Activated naive CD4-positive, alpha-beta T cell treated with Interleukin-2 at 50 U/mL for 16 hours (primary cell): ENCODE measurements at places on chromosomes 11 and 22.

DNA sequence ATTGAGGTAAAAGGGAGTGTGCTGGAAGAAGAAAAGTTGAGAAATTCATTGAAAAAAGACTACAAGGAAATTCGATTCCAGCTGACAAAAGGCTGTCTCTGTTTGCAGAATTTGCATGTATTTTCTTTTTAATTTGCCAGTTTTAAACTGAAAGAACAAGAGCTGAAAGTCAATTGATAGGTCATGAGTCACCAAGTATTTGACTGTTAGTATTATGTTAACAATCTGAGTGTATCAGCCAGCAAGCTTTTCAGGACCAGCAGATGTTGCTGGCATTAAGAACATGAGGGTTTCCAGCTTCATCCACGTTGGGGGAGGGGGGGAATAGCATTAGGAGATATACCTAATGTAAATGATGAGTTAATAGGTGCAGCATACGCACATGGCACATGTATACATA lies 726.7 kb downstream of the METTL15 start:
- DNase-seq = no peak

DNA sequence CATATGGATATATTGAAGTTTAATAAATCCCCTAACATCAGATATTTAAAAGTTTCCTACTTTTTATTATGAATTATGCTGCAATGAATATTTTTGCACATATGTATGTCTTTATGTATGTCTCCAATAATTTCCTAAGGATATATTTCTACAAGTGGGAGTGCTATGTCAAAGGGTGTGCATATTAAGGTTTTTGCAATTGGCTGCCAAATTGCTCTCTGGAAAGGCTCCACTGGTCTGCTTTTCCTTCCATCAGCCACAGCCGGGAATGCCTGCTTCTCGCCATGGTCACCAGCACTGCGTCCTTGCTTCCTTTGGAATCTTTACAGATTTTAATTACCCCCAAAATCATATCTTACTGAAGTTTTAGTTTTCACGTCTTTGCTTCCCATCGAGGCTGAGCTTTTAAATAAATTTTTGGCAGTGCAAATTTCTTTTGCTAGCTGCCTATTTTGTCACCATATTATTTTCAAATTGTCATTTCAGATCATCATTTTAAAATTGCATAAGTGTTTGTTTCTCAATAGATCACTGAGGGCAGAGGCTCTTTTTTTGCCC lies 221.7 kb downstream of the SNX19 start:
- DNase-seq = no peak

DNA sequence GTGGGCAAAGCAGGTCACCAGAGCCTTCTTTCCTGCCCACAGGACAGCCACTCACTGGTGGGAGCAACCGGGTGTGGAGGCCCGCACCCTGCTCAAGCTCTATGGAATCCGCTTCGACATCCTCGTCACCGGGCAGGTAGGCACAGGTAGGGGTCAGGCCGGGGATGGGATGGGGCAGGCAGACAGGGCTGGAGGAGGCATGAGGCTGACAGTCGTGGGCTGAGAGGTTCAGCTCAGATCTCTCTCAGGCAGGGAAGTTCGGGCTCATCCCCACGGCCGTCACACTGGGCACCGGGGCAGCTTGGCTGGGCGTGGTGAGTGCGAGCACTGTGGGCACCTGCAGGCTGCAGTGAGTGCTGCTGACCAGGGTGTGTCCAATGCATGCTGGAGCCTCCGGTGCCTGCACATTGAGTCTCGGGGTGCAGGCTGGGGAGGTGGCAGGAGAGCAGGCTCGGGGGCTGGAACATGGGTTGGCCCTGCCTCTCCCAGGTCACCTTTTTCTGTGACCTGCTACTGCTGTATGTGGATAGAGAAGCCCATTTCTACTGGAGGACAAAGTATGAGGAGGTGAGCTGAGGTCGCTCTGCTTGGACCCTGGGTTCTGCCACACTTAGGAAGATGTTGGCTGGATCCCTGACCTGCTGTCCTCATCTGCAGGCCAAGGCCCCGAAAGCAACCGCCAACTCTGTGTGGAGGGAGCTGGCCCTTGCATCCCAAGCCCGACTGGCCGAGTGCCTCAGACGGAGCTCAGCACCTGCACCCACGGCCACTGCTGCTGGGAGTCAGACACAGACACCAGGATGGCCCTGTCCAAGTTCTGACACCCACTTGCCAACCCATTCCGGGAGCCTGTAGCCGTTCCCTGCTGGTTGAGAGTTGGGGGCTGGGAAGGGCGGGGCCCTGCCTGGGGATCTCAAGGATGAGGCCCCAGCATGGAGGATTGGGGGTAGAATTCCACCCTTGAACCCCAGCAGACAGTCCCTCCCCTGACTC lies 6.3 kb downstream of the SLC7A4 start:
- DNase-seq = no peak

- DNase-seq = no peak
These were observed 121.6 kb downstream of the CASP12 start for GRCh38 chr11:104776501-104777170.

GRCh38 chr22:19448739-19449421 lies 1.4 kb upstream of the C22orf39 start:
- DNase-seq = peak; percentile 49

- no peak for DNase-seq
These were observed 34.7 kb downstream of the OPCML start for GRCh38 chr11:133497477-133498140.

GRCh38 chr22:26887456-26887855 lies 230.1 kb downstream of the MIAT start:
- DNase-seq = no peak

DNA sequence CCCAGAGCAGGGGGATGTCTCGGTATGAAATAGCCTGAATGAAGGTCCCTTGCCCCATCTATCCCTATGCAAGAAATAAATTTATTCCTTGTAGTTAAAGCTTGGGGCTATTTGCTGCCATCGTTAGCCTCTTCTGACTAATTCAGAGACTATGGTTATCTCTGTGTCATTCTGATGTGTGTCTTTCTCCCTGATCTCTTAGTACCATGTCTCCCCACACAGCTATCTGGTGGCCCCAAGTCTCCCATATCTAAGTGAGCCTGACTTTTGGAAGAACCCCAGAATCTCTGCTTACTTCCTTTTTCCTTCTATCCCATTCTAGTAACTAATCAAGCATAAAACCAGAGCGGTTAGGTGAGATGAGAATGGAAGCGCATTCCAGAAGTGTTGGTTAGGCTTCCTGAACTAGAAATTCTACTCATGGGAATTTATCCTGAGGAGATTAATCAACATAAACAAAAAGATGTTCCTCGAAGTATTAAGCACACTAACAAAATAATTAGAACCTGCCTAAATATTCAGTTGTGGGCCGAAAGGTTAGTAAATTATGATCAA lies 71.4 kb upstream of the BMAL1 start:
- DNase-seq = no peak

- no peak for DNase-seq
These were observed 85.3 kb upstream of the MYO18B start for GRCh38 chr22:25656724-25657123.

- DNase-seq = no peak
These were observed 97.7 kb upstream of the PARVA start for GRCh38 chr11:12279672-12280108.

- no peak for DNase-seq
These were observed 158.6 kb downstream of the KIRREL3 start for GRCh38 chr11:126841999-126842398.

DNA sequence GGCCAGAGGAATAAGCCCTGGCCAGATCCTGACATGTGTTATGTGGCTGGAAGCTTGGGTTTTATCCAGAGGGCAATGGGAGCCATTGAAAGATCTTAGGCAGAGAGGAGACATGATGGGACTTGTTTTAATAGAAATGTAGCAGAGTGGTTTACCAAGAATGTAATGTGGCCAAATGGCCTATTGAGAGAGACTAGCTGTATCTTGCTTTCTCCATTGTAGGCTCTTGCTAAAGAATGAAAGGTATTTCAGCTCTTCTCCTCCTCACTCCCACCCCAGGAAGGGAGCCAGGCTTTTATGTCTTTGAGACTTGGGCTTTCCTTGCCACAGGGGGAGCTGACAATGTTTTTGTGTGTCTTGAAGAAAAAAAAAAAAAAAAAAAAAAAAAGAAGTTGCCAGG lies 82.3 kb downstream of the TRIM29 start:
- DNase-seq = no peak

GRCh38 chr11:69930081-69931059 lies 111.2 kb upstream of the FGF3 start:
- no peak for DNase-seq

DNA sequence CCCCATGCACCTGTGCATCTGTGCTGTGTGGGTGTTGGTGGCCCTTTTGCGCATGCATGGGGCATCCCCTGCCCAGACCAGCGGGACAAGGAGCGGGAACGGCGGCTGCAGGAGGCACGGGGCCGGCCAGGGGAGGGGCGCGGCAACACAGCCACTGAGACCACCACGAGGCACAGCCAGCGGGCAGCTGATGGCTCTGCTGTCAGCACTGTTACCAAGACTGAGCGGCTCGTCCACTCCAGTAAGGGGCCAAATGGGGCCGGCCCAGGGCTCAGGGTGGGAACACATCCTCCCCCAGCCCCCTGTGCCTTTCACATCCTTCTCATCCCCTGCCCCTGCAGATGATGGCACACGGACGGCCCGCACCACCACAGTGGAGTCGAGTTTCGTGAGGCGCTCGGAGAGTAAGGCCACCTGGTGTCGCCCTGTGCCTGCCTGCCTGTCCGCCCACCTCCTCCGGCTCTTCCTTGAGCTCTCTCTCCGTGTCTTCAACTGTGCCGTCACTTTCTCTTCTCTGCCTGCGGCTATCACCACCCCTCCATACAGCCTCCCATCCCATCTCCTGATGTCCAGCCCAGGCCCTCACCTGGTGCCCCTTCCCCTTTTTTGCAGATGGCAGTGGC lies 10.6 kb downstream of the SELENOM start:
- no peak for DNase-seq

DNA sequence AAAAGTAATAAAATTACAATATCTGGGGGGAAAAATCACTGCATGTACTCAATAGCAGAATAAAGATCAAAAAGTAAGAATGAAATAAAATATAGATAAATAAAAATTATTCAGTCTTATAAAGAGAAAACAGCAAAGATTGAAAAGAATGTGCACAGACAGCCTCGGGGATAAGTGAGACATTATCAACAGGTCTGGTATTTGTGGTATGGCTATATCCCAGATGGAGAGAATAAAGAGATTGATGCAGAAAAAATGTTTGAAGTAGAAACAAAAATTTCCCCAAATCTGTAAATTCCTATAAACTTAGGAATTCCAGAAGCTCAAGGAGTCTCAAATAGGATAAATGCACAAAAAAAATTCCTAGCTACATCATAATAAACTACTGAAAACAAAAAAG lies 74.5 kb upstream of the LUZP2 start:
- DNase-seq = no peak

DNA sequence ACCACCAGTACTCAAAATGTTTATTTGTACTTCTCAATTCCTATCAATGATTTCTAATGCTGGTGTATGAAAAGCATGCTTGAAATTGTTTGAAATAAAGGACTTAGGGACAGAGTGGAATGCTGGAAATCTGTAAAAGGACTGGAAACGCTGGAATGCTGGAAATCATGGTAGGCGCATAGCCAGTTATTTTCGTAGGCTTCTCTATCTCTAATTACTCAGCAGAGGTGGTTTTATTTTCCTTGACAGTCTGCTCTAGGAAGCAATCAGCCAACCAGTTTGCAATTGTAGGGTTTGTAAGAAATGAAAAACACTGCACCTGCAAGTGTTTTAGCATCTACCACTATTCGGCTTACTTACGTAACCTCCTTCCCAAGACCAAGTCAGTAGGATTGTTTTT lies 788 bp downstream of the LIN7C start:
- no peak for DNase-seq

- no peak for DNase-seq
These were observed 48.8 kb upstream of the RTL6 start for GRCh38 chr22:44546686-44547310.

- no peak for DNase-seq
These were observed 3.7 kb upstream of the SIK2 start for GRCh38 chr11:111598559-111598958.

- no peak for DNase-seq
These were observed 66.2 kb downstream of the SC5D start for GRCh38 chr11:121358760-121359159.

DNA sequence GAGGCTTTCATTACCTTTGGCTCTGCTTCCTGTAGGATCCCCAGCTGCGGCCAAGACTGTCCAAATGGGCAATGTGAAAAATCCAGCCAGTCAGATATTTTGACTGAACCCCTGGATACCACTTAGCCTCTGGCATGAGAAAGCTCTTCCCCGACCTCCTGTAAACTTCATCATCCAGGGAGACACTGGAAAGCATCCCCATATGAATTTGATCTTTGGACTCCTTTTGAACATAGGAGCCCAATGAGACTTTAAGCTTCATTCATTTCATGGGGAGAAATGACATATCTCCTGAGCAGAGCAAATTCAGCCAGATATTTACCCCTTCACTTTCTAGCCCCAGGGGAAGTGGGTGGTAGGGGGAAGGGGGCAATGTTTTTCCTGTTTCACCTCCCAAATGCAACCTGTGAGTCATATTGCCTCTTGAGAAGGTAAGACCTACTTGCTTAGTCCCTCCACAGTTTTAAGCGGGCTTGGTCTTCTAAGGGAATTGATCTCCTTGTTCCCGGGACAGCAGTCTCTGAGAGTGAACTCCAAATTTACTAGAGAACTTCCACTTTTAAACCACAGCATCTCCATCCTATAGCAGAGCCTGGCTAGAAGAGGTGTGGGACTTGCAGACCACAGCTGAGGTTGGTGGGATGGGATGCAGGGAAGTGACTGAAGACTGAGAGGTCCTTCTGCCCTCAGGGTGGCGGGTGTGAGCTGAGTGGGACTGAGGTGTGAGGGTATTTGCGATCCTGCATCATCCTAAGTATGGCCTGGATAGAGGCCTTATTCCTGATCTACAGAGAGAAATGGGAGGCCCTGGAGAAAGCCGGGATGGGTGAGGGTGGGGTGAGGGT lies 20.3 kb upstream of the POU2AF1 start:
- no peak for DNase-seq

DNA sequence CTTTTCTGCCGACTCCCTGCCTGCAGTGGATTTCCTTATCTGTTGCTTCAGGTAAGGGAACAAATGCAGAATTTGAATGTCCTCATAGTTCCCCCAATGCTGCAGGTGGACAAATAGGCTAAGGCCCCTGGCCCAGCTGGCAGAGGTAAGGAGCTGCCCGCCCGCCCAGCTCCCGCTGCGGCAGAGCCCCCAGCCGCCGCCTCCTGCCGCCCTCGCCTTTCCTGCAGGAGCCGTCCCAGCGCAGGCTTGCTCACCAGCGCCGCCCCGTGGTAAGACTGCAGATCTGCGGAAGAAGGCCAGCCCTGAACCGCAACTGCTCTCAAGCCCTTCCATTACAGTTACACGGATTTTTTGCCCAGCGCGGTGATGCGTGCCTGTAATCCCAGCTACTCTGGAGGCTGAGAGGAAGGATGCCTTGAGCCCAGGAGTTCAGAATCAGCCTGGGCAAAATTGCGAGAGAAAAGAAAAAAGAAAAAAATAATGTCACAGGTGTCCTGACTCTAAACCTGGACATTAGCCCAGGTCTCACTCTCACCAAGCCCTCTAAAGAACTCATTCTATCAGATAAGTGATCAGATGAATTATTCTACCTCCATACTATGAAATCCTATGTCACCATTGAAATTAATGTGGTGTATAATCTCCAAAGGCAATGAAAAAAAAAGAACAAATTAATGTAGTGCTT lies 51.2 kb upstream of the EMID1 start:
- DNase-seq = peak; percentile 56

- DNase-seq = no peak
These were observed 9.7 kb upstream of the MICAL3 start for GRCh38 chr22:18034076-18034475.

- DNase-seq = no peak
These were observed 23.9 kb upstream of the ZC3H12C start for GRCh38 chr11:110069158-110069737.
